ENCODE measurements at places on chromosomes 12 and 14.
A peak's percentile ranks its signal among the peaks of the same experiment; 100 is the strongest.

DNA sequence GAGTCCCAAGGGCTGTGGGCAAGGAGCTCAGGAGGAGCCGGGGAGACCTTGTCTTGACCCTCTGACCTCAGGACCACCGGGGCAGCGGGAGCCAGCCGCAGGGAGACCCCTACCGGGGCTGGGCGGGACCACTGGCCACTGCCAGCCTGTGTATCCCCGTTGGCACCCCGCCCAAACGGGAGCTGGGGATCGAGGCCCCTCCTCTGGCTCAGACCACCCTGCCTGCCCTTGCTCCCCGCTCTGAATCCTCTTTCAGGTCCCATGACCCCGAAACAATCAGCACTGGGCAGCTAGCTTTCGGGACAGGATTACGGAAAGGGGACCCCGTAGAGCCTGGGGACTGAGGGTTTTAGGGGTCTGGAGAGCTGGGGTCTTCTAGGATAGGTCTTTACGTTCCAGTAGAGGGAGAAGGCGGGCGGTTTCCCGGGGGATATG lies 1.3 kb downstream of the GLI1 start:
- DNase-seq: no peak

DNA sequence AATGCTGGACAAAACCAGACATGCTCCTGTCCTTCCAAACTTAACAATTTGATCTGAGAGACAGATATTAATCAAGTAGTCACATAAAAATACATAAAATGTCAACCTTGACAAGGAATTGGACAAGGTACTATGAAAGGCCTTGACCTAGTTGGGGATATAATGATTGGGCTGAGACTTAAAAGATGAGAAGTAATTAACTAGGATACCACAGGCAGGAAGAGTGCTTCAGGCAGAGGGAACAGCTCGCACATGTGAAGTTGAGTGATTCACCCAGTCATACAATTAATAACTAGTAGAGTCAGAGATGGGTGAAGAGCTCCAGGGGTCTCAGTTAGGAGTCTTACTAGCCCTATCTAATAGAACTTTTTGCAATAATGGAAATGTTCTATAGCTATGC lies 259.5 kb downstream of the MSRB3 start:
- no peak for DNase-seq

DNA sequence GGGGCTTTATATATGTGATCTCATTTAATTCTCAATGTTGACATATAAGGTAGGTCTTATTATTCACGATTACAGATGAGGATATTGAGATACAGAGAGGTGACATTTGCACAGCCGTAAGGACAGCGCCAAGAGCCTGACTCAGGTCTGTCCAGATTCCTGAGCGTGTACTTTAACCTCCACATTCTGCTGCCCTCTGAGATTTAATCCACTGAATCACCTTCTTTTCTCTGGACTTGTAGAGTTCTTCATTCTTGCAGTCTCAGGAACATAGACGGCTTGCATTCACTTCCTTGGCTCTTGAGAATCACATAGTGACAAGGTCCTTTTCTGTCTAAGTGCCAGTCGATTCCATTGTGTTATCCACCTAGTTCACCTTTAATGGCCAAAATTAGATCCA lies 141.0 kb upstream of the ARHGAP5 start:
- no peak for DNase-seq

GRCh38 chr12:13253966-13254760 lies 57.6 kb downstream of the EMP1 start:
- no peak for DNase-seq

DNA sequence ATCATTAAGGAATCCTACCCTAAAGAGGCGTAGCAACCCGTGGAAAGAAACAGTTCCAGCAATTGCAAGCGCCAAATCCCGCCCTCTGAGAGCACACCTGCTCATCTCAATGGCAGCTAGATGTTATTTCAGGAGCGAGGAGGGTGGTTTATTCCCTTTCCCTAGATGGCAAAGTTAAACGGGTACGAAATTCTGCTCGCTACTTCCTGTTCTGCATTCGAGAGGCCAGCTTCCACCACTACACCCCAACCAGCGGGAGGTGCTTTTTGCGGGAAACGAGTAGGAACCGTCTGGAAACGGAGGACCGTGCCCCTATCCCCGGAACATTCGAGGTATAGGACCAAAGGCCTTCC lies 536 bp downstream of the VPS29 start:
- no peak for DNase-seq

DNA sequence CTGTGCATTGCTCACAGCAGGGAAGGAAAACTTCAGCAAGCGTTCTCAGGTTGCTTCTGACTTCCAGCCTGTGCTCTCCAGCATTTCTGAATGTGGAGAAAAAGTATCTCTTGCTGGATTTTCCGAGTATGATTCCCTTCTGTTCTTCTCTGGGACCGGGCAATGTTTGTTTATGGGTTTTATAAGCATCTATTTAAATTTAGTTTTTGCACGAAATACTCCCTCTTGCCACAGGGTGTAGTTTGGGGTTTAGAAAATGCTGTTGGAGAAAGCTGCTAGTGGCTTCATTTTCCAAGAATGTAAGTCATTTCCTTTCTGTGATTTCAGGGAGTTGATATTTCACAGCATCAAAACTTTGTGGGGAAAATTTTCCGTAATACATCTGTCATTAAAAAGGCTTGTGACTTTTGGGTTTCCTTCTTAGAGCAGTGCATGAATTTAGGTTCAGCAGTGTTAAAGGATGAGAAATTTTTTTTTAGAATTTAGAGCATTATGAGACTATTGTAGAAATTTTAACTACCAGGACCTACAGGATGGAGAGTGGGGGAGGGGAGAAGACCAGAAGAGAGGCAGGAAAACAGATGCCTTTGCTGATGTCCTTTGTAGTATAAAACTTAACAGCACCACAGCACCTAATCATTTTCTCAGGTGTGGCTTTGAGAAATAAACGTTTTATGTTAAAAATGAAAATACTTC lies 1.5 kb downstream of the FRMD6 start:
- DNase-seq: no peak

DNA sequence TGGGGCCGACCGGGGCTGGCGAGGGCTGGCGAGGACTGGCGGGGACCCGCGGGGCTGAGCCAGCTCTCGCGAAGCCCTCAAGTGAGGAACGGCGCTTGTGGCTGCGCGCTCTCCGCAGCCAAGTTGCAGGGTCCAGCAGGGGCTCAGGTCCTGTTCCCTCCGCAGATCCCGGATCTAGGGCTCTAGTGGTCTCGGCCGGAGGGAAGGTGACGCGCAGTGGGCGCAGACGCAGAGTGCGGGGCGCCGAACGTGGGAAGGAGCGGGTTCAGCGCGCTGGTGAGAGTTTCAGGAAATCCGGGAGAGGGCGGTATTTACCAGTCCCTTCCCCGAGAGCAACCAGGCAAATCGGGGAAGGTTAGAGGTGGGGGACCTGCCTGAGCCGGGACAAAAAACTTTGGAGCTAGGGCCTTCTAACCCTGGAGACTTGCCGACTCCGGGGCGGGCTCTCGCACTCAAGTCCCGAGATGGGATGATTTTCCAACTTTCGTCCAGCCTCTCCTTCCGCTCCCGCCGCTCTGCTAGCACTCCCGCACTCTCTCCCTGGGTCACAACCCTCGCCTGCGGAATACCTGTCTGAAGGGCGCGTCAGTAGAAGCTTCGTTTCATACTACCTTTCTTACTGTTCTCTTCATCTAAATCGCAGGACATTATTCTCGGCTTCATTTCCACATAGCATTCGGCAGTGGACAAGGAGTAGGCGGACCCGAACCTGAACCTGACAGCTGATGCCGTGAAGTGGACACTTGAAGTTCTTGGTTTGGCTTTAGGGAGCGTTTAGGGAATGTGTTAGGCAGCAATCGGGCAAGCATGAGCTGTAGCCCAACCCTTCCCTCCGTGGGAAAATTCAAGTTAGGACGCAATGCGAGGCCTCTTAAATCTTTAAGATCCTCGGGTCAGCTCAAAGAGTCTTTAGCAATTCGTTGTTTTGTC lies 13.6 kb upstream of the PAX9 start:
- no peak for DNase-seq

- no peak for DNase-seq
These were observed 16.3 kb upstream of the NAV3 start for GRCh38 chr12:77814386-77814785.

- DNase-seq: no peak
These were observed 19.5 kb downstream of the PITPNM2 start for GRCh38 chr12:123131291-123131832.

GRCh38 chr12:70744178-70744577 lies 106.9 kb upstream of the PTPRB start:
- no peak for DNase-seq

GRCh38 chr12:85572956-85573355 lies 263.3 kb downstream of the RASSF9 start:
- no peak for DNase-seq

DNA sequence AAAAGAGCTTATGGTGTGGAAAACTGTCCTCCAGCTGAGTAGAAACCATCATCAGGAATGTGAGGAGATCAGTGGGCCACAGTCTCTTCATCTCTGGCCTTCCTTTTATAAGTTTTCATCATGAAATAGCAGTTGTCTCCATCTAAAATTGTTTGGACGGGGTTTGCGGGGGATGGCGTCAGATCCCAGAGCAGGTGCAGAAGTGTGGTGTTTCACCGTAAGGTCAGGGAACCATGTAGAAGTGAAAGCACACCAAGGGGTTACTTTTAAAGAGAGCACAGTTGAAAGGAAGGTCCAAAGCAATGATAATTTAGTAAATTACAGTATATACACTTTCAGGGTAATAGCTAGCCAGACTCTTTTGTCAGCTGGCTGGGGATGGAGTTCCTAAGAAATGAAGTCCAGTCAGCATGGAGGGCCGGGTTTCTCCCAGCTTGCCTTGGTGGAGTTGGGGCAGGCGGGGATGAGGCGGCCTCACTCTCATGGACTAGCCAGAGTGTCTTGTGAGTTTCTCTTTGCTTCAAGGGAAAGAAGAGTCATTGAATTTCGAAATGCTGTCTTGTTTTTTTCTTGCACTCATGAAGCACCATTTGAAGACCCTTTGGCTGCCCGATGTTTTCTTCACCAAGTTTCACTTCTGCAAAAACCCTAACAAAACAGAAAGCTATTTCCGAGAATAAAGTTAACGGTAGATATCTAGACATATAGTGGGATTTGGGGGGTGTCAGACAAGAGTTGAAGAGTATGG lies 100.6 kb downstream of the ETV6 start:
- DNase-seq: no peak

GRCh38 chr12:48875944-48876515 lies 10.4 kb upstream of the RND1 start:
- DNase-seq: no peak

- DNase-seq: no peak
These were observed 156.4 kb downstream of the PLCZ1 start for GRCh38 chr12:18581232-18581962.

GRCh38 chr14:77325746-77326094 lies 4.9 kb downstream of the GSTZ1 start:
- no peak for DNase-seq

- peak; percentile 87 for DNase-seq
These were observed at the start of gene TRAF3 for GRCh38 chr14:102776761-102777710. TSS of gene TRAF3 (plus strand) at chr14:102777449. CDS start at chr14:102870202, 92,753 bp downstream.

GRCh38 chr12:124639122-124639806 lies 71.9 kb upstream of the NCOR2 start:
- no peak for DNase-seq

DNA sequence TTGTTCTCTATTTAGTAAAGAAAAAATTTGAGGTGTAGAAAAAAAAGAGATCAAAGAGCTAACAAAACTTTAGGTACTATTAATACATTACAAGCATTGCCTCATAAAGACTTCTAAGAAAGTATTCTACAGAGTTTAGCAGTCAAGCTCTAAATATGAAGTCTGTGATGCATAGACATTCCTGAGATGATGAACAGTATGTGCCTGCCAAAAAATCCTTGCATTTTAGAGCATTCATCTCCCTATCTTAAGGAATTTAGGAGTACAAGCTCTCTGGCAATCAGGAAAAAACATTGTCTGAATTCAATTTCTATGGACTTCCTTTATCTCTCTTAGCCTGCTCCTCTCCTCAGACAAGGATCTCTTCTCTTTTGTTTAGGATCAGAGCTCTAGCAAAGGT lies 202.6 kb upstream of the LRFN5 start:
- no peak for DNase-seq

DNA sequence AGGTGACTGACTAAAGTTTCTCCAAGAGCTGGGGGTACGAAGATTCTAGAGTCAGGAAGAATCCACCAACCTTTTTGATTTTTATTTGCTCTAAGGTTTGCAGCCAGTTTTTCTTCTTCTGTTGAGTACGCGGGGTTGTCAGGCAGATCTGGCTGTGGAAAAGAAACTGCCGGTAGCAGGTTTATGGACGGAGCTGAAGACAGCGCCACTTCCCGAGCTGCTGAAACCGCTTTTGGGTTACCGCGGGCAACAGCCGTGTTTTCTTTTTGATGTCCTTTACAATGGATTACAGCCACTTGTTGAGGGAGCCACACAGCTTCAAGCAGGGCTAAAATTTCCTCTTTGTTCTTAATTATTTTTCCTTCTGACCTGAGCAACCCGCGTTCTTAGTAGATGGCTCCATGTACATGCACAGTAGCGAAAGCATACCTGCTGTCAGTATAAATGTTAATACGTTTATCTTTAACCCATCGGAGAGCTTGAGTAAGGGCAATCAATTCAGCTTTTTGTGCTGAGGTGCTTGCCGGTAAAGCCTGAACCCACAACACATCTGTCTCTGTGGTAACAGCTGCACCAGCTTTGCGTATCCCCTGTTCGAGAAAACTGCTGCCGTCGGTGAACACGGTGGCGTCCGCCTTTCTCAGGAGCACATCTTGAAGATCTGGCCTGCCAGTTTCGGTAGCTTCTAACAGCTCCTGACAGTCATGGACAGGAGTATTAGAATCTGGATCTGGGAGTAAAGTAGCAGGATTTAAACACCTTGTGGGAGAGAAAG lies 674.3 kb downstream of the TMEM121 start:
- DNase-seq: no peak

- no peak for DNase-seq
These were observed 105.3 kb downstream of the PRKD1 start for GRCh38 chr14:29822430-29822709.

- DNase-seq: no peak
These were observed 4.9 kb downstream of the NFATC4 start for GRCh38 chr14:24372701-24373416.

DNA sequence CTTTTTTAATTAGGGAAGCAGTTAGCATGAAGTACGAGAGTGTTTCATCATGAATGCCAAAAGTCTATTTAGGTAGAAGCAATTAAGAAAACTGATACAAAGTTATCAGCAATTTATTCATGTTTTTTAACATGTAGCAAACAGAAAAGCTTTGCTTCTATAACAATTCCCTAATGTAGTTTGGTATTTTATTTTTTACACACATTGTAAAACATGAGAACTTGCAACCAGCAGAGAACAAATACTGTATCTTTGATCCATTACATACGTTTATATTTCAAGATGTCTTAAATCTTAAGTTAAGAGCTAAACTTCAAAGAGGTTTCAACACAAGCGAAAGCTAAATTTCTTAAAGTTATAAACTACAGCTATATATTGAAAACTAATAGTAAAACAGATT lies 39.3 kb downstream of the MED13L start:
- DNase-seq: no peak
